Gastrocnemius medialis (tissue), 4 donors: ENCODE measurements at places on chromosomes 13 and 19.

GRCh38 chr13:60663788-60664187, 266.8 kb downstream of the TDRD3 start:
- H3K27me3 ChIP-seq = no peaks in the 10 kb centered on the region
- H3K27ac ChIP-seq = no peak overlapping the region
- H3K36me3 ChIP-seq = no peaks in the 10 kb centered on the region
- DNase-seq = no peak

GRCh38 chr13:98405107-98405571, 171.8 kb downstream of the STK24 start:
- H3K36me3 ChIP-seq = no peaks in the 10 kb centered on the region
- no peak overlapping the region for H3K4me3 ChIP-seq
- H3K4me1 ChIP-seq = no peaks in the 10 kb centered on the region
- H3K27ac ChIP-seq = no peak overlapping the region
- H3K27me3 ChIP-seq = no peaks in the 10 kb centered on the region

GRCh38 chr13:103976371-103976770, 910.2 kb upstream of the SLC10A2 start:
- H3K4me3 ChIP-seq = no peak overlapping the region
- H3K27me3 ChIP-seq = no peaks in the 10 kb centered on the region
- no peaks in the 10 kb centered on the region for H3K36me3 ChIP-seq
- no peak for DNase-seq

DNA sequence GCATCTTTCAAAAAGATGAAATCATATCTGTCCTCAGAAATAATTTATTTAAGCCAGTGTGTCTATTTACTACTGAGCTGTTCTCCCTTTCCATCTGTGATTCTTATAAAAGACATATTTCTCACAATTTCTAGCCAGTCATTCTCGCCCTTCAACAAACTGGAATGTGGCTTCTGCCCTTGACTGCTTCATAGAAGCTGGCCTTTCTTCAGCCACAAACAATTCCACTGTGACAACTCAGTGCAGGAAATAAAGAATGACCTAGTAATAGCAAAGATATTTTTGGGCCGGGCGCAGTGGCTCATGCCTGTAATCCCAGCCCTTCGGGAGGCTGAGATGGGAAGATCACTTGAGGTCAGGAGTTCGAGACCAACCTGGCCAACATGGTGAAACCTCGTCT, 655.5 kb downstream of the PCDH9 start:
- H3K27me3 ChIP-seq = no peaks in the 10 kb centered on the region
- no peaks in the 10 kb centered on the region for H3K36me3 ChIP-seq
- no peak overlapping the region for H3K27ac ChIP-seq
- no peak for DNase-seq
